B cell (primary cell): ENCODE measurements at places on chromosomes 16 and 17.

- no peak for DNase-seq
Measured at GRCh38 chr17:596287-596686, 118.4 kb downstream of the VPS53 start.

GRCh38 chr16:88793251-88793954 lies 8.4 kb upstream of the PIEZO1 start:
- DNase-seq = no peak

DNA sequence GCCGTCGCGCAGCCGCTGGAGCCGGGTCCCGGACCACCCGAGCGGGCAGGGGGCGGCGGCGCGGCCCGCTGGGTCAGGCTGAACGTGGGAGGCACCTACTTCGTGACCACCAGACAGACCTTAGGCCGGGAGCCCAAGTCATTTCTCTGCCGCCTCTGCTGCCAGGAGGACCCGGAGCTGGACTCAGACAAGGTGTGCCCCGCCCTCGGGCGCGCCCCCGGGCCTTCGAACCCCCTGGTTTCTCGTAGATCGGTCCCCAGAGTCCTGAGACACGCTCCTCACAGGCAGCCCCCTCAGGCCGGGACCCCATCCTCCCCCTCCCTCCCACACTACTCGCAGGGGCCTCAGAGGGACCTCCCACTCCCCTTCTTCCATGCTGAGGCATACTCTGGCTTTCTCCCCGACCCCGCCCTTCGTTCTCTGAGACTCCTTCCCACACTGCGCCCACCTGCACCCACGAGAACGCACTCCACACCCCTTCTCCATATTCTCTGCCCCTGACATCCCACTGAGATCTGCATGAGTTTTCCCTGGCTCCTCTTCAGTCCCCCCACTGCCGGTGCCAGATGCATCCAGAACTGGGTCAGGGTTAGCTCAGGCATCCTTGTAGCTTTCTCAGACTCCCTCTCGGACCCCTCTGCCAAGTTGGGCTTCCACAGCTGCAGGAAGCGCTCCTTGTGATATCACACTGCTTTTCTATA lies 523 bp downstream of the KCTD2 start:
- peak; percentile 56 for DNase-seq

GRCh38 chr16:60432472-60432871 lies 1603.8 kb downstream of the CDH8 start:
- DNase-seq = no peak

- DNase-seq = peak; percentile 51
Measured at GRCh38 chr17:39627047-39627711, 427 bp downstream of the PPP1R1B start.

DNA sequence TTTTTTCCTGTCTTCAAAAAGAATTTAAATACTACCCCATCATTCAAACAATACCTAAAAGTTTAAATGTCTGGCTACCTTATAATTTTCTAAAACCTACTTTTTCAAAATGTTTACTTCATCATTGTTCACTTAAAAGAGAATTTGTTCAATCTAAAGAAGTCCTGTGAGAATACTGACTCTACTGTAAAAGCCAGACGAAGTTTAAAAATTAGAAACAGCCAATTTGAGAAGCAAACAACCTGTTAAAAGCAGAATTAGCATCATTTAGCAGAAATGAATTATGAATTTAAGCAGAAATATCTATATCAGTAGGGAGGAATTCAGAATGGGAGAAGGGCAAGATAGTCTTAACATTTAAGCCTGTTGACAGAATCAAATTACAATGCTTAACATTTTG lies 2.1 kb downstream of the SKA2 start:
- DNase-seq = no peak

DNA sequence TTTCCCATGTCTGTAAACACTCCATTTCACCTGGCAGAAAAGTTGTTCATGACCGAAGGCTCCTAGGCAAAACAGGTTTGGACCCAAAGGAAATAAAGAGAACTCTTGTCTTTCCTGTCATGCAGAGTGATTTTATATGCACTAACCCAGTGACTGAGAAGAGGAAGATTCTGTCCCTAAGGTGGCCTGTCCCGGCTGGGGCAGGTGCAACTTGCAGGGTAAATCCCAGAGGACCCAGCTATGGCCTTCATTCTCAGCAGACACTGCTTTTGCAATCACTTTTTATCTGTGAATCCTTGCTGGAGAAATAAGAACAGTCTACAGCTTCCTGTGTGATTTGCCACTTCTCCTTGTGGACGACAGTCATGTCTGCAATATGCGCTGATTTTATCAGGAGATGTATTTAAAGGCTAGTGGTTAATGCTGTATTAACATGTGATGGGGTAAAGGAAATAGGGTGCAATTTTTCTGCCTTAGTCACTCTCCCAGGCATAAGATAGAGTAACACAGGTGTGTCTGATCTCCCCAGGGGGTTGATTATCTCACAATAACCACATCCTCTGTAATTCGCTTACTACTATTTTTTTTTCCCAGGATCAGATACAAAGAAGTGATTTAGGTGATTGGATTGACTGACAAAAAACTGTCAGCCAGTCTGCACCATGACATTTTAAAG lies 696.8 kb upstream of the SOX9 start:
- DNase-seq = no peak

- no peak for DNase-seq
Measured at GRCh38 chr16:25501530-25502255, 190.1 kb upstream of the HS3ST4 start.

DNA sequence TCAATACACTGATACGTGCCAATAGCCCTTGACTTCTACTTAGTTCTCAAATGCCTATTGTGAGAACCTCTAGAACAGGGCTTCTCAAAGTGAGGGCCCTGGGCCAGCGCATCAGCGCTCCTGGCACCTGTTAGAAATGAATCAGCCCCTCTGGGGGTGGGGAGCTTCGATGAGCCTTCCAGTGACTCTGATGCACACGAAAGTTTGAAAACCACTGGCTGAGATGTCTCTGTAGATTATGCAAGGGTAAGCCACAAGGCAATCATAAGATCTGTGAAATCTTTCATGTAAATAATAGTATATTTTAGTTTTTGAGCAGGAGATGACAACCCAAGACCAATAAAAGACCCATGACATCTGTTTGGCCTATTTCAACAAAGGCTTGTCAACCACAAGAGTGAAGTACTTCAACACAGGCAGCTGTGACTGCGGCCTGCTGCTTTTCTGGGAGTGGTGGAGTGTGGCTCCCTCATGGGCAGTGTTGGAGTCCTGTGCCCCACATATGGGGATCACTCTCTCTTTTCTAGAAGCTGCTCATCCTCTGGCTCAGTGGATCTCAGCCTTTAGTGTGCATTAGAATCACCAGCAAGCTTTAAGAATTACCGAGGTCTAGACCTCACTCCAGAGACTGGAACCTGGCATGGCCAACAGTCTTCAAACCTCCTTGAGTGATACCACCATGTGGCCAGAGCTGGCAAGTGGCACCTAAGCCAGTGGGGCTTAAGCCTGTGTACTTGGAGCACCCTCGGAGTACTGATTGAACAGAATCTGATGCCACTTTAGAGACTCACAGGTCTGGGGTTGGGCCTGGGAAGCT lies 5.8 kb downstream of the MTHFSD start:
- DNase-seq = no peak

DNA sequence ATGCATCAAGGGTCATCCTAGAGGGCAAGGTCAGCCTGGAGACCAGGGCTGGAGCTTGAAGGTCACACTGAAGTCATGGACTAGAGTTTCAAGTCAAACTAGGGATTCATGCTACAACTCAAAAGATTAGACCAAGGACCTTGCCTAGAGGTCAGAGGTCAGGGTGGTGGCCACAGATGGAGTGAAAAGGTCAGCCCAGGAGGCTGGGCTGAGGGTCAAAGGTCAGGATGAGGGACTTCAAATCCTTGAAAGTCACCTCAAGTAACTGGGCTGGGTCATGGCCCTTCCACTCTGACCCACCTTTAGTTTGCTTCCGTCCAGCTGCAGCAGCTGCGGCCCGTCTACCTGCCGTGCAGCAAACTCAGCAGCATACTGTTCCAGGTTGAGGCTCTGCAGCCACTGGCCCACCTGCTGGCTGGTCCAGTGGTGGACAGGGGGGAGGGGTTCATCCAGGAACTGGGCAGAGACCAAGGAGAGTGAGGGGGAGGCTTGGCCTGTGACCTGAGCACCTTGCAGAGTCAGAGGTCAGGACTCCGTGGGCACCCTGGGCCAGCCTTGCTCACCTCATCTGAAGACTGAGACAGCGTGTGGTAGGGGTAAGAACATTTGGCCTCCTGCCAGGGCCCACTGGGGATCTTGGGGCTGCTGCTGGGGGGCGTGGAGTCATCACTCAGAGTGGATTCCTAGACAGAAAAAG lies 16.2 kb downstream of the SAMD14 start:
- DNase-seq = no peak

- DNase-seq = no peak
Measured at GRCh38 chr17:74383141-74383540, 15.8 kb downstream of the GPR142 start.

DNA sequence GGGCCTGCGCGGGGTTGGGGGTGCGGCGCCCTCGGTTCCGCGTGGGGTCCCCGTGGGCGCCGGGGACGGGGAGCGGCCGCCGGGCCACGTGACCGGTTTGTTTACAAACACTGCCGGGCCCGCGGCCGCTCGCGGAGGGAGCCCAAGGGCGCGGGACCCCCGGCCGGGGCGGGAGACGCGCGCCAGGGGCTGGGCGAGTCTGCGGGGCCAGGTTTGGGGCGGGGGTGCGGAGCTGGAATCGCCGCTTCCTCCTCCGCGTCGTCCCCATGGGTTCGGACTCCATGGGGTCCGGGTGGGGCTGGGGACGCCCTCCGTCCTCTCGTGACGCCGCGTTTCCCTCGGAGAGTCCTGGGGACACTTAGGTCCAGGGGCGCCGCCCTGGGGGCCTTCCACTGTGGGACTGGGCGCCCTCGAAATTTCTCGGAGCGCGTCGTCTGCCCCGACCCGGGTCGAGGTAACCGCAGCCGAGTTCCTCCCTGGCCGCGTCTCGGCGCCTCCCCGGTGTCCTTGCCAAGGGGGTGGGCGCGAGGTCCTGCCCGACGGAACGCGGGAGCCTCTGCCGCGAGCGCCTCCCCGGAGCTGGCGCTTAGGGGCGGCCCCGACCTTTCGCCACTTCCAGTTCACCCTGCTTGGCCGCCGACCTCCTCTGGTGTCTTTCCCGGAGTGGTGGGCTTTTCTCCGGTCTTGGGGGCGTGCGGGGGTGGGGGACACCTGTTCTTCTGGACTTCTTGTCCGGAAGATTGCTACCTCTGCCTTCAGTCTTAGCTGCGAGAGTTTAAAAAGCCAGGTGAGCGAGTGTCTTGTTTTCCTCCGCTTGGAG lies 684 bp downstream of the YPEL2 start:
- peak; percentile 48 for DNase-seq

DNA sequence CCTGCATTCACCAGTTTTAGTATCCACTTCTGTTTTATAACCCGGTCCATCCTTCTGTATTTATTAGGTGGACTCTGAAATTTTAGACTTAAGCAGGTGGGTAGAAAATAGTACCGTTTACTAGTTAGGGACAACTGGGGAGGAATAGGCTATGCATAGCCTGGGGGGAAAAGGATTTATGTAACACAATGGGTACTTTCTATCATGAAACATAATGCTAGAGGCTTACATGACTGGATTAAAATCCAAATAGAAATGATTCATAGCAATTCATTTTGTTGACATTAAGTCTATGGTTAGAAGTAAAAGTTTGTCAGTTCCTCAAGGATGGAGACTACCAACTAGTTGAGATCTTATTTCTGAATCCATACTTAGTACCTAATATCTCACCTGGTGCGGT lies 18.6 kb downstream of the GAN start:
- DNase-seq = no peak

- DNase-seq = no peak
Measured at GRCh38 chr17:67920212-67920611, 76.1 kb downstream of the C17orf58 start.
